ENCODE measurements at places on chromosomes 3 and 15.

DNA sequence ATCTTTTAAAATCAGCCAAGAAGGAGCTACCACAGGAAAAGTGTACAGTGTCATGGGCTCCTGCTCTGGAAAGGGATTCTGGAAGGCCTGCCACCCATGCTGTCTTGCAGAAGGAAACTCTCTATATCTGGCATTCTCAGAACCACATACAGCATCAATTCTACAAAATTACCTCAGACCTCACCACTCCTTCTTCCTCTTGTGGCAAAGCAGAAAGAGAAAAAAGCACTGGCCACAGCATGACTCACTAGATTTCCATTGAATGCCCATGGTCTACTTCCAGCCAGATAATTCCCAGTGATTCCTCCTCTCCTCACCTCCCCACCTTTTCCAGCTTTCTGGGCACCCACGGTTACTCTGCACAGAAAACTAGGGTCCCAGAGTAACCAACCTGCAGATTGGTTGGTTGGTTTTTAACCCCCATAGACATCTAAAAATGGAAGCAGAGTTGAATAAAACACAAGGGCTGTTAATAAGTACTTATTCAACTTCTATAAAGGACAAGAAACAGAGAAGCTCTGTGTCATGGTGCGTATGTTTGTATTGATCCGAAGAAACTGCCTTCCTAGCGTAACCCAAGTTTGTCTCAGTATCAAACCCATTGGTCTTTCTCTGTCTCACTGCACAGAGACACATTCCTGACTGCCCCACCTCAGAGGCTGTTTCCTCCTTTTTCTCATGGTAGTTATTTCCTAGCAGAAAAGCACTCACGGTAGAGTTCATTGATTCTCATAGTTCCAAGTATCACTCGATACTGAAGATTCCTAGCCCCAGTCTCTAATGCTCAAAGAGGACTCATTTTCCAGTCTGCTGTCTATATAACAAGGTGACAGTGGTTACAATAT lies 67.7 kb downstream of the LDHAL6B start:
- DNase-seq: peak; percentile 71

- no peak for DNase-seq
These were observed 598.9 kb upstream of the GRM7 start for GRCh38 chr3:6262010-6262409.

- DNase-seq: no peak
These were observed 149.4 kb downstream of the ADAMTS17 start for GRCh38 chr15:100192097-100193080.

GRCh38 chr3:188126276-188126675 lies 27.7 kb upstream of the LPP start:
- peak; percentile 57 for DNase-seq

GRCh38 chr3:192092388-192093005 lies 631.5 kb downstream of the PYDC2 start:
- no peak for DNase-seq

GRCh38 chr15:61080221-61081026 lies 148.7 kb downstream of the RORA start:
- no peak for DNase-seq

Data from GM23248 (cell line).